CD4-positive, alpha-beta T cell treated with Interleukin-12 subunit alpha and Interleukin-12 subunit beta, for 1 hour (primary cell): ENCODE measurements at places on chromosomes 11 and 22.
A peak's percentile ranks its signal among the peaks of the same experiment; 100 is the strongest.

DNA sequence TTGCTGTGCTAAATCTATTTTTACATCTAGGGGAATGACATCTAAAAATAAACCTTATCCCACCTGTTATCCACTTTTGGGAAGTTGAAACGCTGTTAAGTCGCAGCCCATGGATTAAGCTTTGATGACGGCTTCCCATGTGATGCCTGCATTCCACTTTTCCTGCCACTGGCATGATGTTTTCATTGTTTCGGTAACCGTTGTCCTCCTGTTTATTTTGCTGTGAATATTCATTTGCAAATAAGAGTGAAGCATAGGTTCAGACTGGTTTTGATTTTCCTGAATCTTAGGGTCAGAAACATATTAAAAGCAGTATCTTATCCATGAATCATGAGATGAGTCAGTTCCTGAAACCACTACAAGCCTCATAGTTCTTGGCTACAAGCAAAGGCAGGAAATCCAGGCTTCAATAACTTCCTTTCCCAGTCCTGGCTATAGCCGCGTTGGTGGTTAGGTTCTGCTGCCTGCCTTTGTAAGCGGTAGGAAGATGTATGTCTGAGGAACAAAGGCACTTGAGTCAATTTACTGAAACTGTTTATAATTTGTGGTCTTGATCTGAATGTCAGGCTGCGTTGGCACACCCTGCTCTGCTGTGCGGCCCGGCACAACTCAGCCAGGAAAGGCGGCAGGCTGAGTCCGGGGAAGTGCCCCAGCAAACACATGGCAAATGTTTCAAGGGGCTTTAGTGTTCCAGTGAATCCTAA lies 19.4 kb downstream of the TEAD1 start:
- no peak for DNase-seq

DNA sequence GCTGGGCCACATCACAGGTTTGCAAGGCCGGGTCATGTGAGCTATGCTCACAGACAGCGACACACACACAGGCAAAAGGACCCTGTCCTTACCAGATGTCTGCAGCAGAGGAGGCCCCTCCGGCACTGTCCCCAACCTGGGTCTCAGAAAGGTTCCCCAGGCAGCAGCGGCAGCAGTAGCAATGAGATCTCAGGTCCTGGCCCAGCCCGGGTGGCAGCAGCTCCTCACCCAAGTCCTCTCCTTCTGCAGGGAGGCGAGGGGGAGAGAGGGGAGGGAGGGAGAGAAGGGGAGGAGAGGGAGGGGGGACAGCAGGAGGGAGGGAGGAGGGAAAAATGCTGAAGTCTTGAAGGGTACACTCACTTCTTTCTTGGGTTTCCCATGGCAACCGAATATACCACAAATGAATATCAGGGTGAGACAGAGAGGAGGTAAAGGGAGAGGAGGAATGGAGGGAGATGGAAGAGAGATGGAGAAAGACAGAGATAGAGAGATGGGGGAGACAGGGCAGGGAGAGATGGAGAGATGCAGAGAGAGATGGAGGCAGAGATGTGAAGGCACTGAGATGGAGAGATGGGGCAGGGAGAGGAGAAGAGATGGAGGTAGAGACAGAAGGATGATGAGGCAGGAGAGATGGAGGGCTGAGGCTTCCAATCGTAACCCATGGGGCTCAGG lies 9.5 kb downstream of the ELFN2 start:
- no peak for DNase-seq

GRCh38 chr11:96211436-96211835 lies 131.6 kb downstream of the MAML2 start:
- DNase-seq = peak; percentile 42

- no peak for DNase-seq
These were observed 2.2 kb downstream of the ME3 start for GRCh38 chr11:86670181-86670580.

DNA sequence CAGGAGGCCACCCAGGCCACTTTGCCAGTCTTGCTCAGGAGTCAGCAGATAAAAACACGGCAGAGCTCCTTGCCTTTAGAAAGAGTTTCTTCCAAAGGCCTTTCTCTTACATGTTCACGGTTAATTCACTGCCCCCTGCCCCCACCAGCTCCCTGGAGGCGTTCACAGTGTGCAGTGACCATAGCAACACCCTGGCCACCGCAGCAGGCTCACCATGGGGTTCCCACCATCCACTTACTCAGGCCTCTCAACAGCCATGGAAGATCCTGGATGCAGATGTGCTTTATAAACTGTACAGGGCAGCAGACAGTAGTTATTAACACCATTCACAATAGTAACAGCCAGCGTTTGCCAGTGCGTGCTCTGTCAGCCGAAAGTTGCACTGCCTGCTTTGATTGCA lies 10.6 kb upstream of the MYO7A start:
- DNase-seq = no peak

GRCh38 chr22:46031557-46031956 lies 54.6 kb upstream of the WNT7B start:
- DNase-seq = no peak

DNA sequence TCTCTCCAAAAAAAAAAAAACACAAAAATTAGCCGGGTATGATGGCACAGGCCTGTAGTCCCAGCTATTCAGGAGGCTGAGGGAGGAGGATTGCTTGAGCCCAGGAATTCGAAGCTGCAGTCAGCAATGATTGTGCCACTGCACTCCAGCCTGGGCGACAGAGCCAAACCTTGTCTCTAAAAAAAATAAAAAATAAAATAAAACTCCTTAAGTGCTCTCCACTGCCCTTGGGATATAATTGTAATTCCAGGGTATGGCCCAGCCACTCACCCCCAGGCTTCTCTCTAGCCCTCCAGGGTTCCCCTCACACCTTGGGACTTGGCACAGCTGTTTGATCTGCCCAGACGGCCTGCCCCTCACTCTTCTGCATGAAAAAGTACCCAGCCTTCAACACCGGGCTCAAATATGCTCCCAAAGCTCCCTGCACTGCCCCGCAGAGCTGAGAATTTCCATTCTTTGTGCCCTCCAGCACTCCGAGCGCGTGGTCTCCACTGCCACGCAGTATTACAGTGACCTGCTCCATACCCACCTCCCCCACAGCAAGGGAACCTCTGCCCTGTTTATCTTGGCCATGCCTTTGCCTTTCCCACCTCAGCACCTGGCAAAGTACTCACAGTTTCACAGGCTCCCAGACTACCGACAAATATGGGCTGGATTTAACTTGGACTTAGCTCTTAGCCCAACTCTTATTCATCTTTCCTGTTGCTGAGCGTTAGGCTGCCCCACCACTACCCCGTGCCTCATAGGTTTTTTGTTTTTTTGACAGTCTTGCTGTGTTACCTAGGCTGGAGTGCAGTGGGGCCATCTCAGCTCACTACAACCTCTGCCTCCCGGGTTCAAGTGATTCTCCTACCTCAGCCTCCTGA lies 7.6 kb upstream of the FTH1 start:
- DNase-seq = no peak
